HT-29 (cell line): ENCODE measurements at places on chromosomes 6 and 20.
A peak's percentile ranks its signal among the peaks of the same experiment; 100 is the strongest.

GRCh38 chr6:6699741-6700367 lies 111.3 kb downstream of the LY86 start:
- DNase-seq = peak; percentile 94

- no peak for DNase-seq
Observed at GRCh38 chr20:57013217-57013616, 253.2 kb downstream of the BMP7 start.

DNA sequence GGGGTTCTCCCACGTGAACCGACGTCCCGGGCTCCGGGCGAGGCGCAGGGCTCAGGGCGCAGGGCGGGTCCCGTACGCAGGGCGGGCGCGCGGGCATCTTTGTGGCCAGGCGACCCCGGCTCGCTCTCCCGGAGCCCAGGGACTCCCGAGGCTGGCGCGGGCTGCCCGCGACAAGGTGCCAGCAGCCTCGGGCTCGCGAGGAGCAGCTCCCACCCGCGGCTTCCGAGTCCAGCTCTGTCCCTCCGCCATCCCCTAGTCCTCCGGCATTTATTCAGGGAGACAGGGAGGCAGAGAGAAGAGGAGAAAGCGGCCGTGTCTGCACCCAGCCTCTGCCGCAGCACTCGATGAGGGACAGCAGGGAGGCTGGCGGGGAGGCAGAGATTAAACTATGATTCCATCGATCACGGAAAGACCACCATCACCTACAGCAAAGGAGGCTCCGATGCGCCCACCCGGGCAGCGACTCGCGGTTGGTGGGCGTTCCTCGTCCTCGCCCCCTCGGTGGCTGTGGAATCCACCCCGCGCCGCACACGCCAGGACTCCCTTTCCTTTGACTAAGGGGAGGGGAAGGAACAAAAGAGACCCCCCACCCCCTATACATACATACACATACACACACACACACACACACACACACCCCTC lies 1.1 kb downstream of the RGS17 start:
- no peak for DNase-seq

DNA sequence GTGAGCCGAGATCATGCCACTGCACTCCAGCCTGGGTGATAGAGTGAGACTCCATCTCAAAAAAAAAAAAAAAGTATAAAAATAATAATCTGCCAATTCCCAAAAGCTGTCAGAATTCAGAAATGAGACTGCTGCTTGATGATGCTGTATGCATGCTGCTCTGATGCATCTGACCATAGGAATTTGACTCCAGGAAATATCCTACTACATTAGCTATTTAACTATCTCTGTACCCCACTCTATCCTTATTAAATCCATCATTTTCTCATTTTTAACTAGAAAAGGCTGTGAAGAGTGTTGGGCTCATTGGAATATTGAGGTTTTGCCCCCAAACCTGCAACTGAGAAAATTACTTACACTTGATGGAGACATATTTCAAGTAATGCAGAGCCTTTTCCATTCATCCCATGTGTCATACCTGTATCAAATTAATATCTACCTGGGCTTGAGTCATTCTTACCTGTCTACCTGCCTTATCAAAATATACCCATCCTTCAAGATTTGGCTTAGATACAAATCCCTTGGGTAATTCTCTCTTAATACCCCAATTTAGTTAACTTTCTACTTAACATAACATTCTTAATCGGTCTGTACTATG lies 135.2 kb upstream of the PREP start:
- DNase-seq = no peak
